Naive thymus-derived CD8-positive, alpha-beta T cell (primary cell): ENCODE measurements at places on chromosomes 16 and 17. TPM values are rescaled to one million over a fixed set of nuclear protein-coding genes. Genes with fewer than 3 reads are reported as not detected.

Gene BEAN1
- not detected for total RNA-seq

Gene COPRS
- total RNA-seq = 5.2 TPM

Gene CCL1
- not detected for total RNA-seq

Gene ARL17B
- total RNA-seq = 19.4 TPM

Gene ASIC2
- not detected for total RNA-seq

Gene TBX4
- not detected for total RNA-seq

Gene RAB26
- total RNA-seq = not detected

Gene ZNF75A
- 117 TPM for total RNA-seq

Gene TBC1D3L
- 21.7 TPM for total RNA-seq

Gene GINS2
- 0.47 TPM for total RNA-seq

Gene TPSG1
- not detected for total RNA-seq

Gene NPW
- not detected for total RNA-seq

Gene ZPBP2
- 0.49 TPM for total RNA-seq

Gene MYH1
- not detected for total RNA-seq

Gene KRTAP4-4
- not detected for total RNA-seq

Gene TERB1
- 0.25 TPM for total RNA-seq

Gene WNK4
- 0.27 TPM for total RNA-seq

Gene OTOP2
- total RNA-seq = not detected

Gene PIGQ
- 59.0 TPM for total RNA-seq

Gene KRTAP9-4
- not detected for total RNA-seq

Gene SYNGR3
- 0.77 TPM for total RNA-seq

Gene NCBP3
- total RNA-seq = 51.1 TPM

Gene TMEM235
- total RNA-seq = not detected

Gene ZNF287
- total RNA-seq = 21.6 TPM

Gene SMTNL2
- total RNA-seq = not detected

Gene CCL16
- not detected for total RNA-seq

Gene CDH3
- 0.60 TPM for total RNA-seq

Gene TP53TG3
- not detected for total RNA-seq

Gene FOXL1
- total RNA-seq = not detected

Gene CTRB2
- total RNA-seq = not detected

Gene RAP1GAP2
- total RNA-seq = 0.44 TPM

Gene SRCIN1
- 0.60 TPM for total RNA-seq

Gene RMI2
- 2.8 TPM for total RNA-seq

Gene SLC9A5
- 2.7 TPM for total RNA-seq

Gene PRRT2
- total RNA-seq = 1.6 TPM

Gene SMURF2
- 38.9 TPM for total RNA-seq
